Stimulated activated CD4-positive, alpha-beta T cell treated with anti-CD3 and anti-CD28 coated beads, Interleukin-12 subunit alpha, Interleukin-12 subunit beta, amount 100 ng/mL, for 24 hours (primary cell): ENCODE measurements at places on chromosomes 2 and 18.

DNA sequence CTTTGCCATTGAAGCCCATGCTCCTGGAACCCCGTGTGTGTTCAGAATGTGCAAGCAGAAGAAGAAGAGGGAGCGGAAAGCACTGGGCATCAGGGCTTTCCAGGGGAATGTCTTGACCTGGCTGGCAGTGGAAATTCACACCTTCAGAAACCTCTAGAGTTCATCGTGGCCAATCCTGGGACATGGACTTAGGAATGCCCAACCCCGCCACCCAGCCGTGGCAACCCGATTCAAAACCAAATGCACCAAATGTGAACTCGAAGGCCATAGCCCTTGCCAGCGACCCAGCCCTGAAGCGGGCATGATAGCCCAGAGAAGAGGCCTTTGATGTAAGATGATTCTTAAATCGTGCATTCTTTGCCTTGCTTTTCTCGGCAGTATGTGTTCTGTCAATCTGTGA is 69.4 kb downstream of the ADI1 start:
- no peak for DNase-seq

GRCh38 chr2:6946722-6947121 is 29.5 kb downstream of the RNF144A start:
- no peak for DNase-seq

DNA sequence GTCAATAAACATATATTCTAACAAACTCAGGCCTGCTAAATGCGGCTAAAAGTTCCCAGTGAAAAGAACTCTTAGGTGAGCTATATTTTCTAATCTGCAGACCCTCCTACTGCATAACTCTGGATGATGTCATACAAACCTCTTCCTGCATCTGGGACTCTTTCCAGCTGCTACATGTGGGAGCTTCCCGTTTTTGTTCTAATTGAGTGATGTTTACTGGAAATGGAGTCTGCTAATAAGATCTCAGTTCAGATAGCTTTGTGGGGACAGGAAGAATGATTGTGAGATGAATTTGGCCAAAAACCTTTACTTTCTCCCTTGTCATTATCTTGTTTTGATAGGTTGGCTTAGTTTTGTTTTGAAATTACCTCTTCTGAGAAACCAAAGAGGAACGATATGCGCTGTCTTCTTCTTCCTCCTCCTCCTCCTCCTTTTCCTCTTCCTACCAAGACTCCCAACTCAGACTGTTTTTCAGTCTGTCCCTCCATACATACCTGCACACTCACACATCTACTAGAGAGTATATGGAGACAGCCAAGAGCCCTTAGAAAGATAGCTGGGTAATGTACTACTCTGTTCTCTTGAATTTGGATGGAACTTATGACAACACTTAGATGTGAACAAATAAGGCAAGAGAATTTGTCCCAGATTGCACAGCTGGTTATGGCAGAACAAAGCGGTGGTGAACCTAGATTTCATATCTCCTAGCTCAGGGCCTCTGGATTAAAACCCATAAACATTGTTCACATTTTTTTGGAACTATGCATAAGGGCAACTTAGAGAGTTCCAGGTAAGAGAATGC is 39.8 kb upstream of the AAK1 start:
- no peak for DNase-seq

DNA sequence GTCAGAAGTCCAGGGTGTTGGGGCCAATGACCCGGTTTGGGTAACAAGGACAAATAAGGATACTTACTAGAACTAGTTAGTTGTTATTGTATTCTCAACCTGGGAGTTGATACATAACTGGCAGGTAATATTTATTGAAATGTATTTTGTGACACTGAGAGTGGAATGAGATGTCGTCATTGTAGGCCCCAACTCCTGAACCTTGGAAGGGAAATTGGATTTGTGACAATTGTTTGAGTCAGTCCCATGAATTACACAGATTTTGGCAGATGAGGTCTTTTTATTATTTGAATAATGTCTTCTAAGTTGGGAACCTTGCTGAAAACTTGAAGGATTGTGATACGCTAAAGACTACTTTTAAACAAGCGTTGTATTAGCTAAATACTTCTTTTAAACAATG is 5.1 kb downstream of the TIMM21 start:
- DNase-seq = no peak

DNA sequence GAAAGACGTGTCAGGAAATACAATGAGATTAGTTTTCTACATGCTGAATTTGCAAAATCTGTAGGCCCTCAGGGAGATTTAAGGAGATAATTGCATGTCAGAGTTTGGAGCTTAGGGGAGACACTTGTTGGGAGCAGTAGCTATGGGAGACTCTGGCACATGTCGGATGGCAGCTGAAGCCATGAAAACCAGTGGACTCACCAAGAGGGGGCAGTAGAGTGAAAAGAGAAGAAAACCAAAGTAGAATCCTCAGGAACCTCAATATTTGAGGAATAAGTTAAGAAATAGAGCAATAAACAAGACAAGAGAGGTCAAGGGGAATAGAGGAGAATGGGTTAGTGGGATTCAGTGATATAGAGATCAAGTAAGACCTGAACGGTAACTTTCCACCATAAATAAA is 24.8 kb downstream of the RUFY4 start:
- no peak for DNase-seq

DNA sequence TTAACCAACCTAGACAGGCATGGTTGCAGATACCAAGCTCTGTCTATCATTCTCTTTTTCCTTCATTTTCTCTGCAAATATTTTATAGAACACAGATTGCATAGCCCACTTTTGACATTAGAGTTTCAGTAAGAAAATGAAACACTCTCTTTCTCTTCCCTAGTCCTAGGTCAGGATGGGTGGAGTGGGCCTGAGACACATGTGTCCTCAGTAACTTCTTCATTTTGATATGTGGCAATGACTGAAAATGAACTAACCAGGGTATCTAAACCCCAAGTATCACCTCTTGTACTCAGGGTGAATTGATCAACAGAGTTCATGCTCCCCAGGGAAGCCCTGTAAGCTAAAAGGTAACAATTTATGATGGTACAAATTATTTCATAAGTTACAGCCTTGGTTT is 37.0 kb upstream of the KYNU start:
- DNase-seq = no peak

DNA sequence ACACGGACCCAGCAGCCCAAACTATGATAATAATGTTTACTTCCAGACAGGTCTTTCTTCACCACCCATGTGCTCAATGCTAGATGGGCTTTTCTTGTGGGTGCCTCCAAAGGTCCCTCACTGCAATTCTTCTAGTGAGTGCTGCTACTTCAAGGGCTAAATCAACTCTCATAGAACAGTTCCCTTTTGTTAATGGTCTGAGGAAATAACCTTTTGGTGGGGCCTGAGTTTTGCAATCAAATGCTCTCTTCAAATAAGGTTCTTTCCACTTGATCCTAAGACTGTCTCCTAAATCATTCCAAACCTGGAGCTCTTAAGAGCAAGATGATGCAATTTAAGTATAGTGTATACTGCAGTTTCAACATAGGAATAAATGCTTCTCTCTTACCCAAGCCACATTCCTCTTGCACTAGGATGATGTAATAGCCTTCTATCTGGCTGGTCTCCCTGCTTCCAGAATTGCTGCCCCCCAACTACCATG is 6.0 kb downstream of the NEMP2 start:
- DNase-seq = no peak

DNA sequence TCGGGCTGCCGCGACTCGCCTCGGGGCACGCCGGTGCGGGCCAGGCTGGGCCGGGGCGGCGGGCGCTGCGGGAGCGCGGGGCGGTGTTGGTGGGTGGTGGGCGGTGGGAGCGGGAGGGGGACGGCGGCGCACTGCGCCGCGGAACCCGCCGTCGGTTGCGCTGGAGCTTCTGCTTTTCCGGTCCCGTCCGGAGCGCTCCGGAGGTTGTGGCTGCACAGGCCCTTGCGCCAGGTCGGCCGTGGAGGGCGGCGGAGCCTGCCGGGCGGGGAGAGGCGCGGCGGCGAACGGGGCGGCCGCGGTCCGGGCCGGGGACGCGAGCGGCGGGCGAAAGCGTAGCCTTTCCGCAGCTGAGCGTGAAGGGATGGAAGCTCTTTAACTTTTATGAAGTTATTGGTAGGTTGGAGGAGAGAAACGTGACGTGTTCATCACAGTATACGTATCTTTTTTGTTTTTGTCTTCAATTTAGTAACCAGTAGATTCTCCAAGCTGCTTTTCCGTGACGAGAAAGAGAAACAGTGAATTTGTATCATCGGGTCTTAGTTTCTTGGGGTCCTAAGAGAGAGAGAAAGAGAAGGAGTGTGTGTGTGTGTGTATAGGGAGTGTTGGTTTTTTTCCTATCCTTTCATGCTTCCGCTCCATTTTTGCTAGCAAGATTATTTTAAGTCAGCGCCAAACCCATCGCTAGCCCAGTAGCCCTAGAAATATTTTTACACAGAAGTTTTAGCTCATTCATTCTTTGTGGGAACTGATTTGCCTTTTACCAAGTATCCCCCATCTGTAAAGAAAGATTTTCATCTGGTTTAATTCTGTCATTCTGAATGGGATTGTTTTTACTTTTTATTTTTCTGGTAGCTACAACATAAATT is 535 bp downstream of the ATG4B start:
- DNase-seq = peak; percentile 41
